Right atrium auricular region (tissue), 2 donors: ENCODE measurements at places on chromosomes 5 and 9.

DNA sequence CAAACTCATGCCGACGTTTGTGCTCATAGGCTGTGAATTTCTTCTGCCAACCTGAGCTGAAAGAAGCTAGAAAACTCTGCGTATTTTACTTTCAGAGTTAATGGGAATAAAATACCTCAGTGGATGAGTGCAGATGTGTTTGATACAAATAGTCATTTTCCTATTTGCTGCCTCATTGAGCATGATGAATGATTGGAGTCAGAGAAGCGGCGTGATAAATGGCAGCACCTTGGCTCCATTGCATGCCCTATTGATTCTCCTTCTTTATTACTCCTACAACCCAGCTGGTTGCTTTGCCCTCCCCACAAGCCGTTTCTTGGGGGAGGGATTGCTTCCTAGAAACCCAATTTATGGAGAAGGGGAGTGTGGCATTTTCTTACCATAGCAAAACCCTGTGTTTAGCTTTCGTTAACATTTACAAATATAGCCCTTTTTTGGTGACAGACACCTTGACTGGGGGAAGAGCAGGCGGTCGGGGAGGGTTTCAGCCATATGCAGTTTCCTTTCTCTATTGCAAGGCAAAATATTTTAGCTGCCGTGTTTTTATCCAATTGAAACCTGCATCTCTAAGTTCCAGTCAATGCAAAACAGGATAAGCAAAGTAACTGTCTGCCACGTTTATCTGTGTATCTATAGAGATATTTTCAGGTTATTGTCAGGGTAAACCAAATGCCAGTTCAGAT lies 93.1 kb upstream of the TBCA start:
- DNase-seq = no peak

GRCh38 chr9:137058521-137059234 lies 4.8 kb upstream of the ENTPD2 start:
- no peak for DNase-seq

DNA sequence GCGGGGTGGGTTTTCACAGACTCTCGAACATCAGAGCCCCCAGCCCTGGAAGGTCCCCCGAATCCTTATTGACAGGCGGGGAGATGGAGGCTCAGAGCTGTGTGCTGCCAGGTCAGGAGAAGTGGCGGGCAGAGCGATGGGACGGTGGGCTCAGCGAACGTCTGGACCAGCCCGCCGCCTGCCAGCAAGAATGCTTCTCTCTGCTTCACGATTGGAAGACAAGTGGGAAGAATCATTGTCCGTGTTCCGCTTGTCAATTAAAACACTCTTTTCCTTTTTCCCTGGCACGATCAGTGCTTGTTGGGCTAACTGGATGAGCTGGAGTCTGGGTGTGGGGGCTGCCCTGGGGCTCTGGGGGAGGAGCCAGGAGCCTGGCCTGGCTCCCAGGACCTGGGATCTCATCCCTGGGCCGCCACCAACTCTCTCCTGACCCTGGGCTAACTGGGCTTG lies 1.6 kb downstream of the COL5A1 start:
- DNase-seq = no peak

- DNase-seq = no peak
Observed at GRCh38 chr9:32705059-32705458, 69.6 kb upstream of the TAF1L start.

DNA sequence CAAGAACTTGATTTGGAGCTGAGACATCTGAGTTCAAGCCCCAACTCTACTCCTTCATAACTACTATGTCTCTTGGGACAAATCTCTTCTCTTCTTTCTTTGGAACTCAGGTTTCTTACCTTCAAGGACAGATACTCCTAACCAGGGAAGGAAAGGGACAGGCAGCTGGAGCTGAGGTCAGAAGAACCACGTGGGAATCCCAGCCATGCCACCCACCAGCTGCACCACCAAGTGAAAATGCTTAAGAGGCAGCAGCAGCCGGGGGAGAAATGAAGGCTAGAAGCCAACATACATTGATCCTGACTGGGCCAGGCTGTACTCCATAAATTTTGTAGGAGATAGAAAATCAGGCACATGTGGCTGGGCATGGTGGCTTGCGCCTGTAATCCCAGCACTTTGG lies 9.6 kb upstream of the OR5C1 start:
- no peak for DNase-seq

- no peak for DNase-seq
Observed at GRCh38 chr5:160950311-160950710, 98.3 kb upstream of the ATP10B start.

GRCh38 chr9:134698111-134698510 lies 56.5 kb downstream of the COL5A1 start:
- DNase-seq = no peak

DNA sequence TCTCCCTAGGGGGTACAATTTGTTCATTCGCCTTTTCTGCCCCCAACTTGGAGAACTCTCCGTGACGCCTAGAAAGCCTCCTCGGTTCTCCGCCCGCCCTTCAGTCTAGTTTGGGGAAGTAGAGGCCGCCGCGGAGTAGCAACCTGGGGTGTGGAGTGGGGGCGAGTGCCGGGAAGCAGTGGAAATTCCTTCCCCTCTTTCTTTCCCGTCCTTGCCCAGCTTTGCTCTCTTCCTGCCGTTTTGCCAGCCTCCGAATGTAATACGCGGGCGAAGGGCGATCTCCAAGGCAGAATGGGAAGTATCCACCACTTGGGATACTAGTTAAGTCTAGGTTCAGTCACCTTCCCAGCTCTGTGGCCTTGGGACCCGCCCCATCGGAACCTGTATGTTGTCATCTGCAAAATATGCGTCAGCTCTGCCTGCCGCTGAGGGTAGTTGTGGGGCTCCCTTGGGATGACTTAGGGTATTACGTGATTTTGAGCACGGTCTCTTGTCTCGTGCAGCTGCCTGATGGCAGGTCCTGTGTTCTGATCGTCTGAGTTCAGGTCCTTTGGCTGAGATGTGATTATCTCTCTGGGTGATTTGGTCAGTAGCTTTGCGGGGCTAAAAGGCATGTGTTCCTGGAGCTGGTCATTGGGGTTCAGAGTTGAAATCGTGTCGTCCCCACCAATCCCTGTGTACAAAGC lies 724 bp downstream of the PAM start:
- DNase-seq = peak; percentile 89

DNA sequence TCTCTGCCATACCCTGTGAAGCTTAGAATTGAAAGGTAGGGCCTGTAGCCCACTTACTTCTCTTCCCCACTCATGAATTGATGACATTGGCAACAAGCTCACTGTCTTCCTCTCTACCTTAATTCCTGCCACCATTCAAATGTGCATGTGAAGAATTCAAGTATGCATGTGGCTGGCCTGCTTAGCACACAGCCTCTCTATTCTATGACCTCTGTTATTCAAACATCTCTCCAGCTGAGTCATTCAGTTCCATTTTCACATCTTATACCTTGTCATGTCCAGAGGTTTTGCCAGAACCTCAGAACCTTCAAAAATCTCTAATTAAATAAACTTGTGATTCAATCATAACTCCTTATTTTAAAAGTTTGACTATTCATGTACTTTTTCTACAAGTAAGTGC lies 114.7 kb upstream of the MAN2A1 start:
- no peak for DNase-seq

- DNase-seq = no peak
Observed at GRCh38 chr9:84024041-84024575, 43.5 kb downstream of the RMI1 start.

DNA sequence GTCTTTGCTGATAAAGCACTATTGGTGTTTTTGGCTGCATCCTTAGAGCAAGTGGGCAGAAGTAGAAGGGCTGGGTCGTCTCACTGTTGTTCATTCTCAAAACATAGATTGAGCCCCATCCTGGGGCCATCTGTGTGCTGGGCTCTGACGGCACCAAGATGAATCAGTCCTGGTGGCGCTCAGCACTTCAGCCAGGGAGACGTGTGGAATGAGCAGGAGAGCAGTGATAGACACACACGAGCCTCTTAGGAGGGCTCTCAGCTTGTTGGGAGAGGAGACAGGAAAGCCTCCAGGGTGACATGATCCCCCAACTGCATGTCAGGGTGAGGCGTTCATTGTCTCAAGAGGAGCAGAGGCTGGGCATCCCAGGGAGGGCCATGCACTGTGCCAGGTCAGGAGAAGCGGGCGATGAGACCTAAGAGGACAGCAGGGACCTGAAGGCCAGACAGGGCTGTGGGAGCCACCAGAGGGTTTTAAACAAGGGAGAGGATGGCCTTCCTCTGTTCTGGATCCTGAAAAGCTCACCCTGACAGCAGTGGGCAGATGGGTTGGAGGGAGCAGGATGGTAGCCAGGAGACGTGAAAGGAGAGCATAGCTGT lies 115.8 kb downstream of the DAB2IP start:
- DNase-seq = no peak

- peak; percentile 75 for DNase-seq
Observed at GRCh38 chr9:89603767-89604665, 796 bp upstream of the GADD45G start.

DNA sequence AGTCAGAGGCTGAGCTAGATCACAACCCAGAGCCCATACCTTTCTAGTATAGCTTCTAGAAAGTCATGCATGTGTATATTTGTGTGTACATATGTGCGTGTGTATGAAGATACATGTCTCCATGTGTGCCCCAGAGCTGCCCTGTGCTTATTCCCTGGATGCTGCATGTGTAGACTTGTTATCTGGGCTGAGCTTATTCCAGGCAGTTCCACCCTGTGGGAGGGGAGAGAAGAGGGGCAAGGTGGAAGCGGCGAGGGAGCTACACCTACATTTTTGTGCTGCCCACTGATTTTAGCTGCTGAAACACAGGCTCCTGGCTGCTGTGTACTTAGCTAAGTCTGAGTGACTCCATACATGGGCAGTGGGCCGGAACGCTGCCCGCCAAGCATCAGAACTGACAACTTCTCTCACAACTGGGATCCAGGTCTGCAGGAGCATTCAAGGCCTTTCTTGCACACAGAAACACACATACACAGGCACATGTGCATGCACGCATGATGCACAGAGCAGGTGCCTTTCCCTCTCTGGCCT lies 38.0 kb upstream of the XPA start:
- no peak for DNase-seq

DNA sequence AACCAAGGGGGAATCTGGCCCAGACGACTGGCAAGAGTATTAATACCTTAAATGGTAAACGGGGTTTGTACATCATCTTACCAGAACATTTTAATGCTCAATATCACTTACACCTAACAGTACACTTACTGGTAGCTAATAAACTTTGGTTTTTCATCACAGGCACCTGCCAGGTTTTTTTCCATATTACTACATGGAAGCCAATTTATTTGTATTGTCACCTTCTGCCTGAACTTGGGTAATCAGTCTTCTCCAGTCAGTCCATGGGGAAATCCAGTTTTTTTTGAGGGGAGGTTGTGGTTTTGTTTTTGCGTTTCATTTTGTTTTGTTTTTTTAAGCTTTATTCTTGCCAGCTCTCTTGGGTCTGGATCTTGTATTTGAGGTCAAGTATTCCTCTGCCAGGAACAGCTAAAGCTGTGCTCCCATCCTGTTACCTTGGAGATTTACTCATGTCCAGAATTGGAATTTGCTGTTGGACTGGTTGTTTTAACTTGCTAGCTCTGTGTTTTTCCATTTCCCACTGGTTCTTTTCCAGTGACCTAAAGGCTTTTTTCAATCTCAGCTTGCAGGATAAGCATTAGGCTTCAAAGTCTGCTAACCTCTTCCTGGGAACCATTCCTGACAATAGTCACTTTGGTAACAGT lies 11.1 kb upstream of the NADK2 start:
- no peak for DNase-seq

DNA sequence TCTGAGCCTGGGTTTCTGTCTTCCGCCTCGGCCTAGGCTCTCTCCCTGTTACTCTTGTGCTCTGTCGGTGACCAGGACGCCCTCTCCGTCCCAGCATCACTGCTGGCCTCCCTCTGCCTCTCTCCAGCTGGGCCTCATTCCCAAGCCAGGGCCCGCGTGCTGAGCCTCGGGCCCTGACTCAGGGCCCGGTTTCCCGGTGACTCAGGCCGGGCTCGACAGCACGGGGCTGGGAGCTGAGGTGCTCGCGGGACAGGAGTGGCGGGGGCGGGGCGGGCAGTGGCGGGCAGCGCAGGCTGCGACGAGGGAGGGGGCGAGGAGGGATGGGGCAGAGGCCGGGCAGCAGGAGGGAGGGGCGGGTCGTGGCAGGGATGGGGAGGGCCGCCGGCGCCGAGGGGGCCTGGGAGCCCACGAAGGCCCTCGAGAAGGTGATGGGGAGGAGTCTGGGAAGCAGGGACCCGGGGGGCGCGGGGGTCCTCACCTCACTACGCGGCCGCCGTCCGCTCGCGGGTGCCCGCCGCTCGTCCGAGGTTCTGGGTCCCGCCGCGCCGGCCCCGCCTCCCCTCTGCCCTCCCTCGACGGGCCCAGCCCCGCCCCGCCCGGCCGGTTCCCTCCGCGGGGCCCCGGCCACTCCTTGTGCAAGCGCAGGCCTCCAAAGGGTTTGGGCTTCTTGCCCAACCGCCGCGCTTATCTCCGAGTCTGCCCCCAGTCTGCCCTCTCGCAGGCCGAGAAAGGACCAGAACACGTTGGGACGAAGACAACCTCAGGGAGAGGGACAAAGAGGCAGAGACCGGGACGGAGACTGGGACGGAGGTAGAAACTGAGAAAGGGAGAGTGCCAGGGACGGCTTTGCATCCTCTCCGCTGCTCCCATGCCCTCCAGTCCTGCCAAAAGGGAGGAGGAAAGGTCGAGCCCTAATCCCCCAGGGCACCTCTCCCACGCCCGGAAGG lies at the start of gene ARAP3:
Gene ARAP3, minus strand, starts transcription at position 536 of the 947 bp plus-strand sequence. CDS start 1,744 bp downstream, outside the sequence.
- peak; percentile 81 for DNase-seq

- DNase-seq = no peak
Observed at GRCh38 chr9:129523943-129524581, 96.8 kb downstream of the C9orf50 start.
